ENCODE measurements at places on chromosomes 11 and 22. TPM values are rescaled to one million over a fixed set of nuclear protein-coding genes. Genes with fewer than 3 reads are reported as not detected.
A peak's percentile ranks its signal among the peaks of the same experiment; 100 is the strongest.

DNA sequence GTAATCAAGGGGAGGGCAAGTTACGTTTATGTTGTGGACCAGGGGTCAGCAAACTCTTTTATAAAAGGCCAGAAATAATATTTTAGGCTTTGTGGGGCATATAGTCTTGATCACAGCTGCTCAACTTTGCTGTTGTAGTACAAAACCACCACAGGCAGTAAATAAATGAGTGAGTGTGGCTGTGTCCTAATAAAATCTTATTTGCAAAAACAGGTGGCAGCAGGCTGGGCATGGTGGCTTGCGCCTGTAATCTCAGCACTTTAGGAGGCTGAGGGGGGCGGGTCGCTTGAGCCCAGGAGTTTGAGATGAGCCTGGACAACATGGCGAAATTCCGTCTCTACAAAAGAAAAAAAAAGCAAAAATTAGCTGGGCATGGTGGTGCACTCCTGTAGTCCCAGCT, 57.9 kb upstream of the NUP160 start:
- peak overlapping the region; percentile 95 for H3K27ac ChIP-seq
- no peaks in the 10 kb centered on the region for H3K36me3 ChIP-seq
- no peaks in the 10 kb centered on the region for H3K27me3 ChIP-seq

GRCh38 chr11:67440229-67441097, 2.8 kb downstream of the CORO1B start:
- H3K27ac ChIP-seq = no peak overlapping the region
- H3K4me3 ChIP-seq = no peak overlapping the region
- H3K27me3 ChIP-seq = no peaks in the 10 kb centered on the region
- peaks cover 6% of the 10 kb centered on the region for H3K4me1 ChIP-seq
- DNase-seq = no peak
- H3K36me3 ChIP-seq = peaks cover 27% of the 10 kb centered on the region

- H3K4me3 ChIP-seq = no peak overlapping the region
- no peaks in the 10 kb centered on the region for H3K27me3 ChIP-seq
- no peak overlapping the region for H3K27ac ChIP-seq
- DNase-seq = no peak
These were observed 127.1 kb upstream of the ANO3 start for GRCh38 chr11:26204839-26205238.

- H3K27me3 ChIP-seq = no peaks in the 10 kb centered on the region
- H3K36me3 ChIP-seq = peaks cover 40% of the 10 kb centered on the region
- DNase-seq = no peak
- H3K4me3 ChIP-seq = no peak overlapping the region
These were observed 30.4 kb downstream of the SHANK3 start for GRCh38 chr22:50702821-50703725.

DNA sequence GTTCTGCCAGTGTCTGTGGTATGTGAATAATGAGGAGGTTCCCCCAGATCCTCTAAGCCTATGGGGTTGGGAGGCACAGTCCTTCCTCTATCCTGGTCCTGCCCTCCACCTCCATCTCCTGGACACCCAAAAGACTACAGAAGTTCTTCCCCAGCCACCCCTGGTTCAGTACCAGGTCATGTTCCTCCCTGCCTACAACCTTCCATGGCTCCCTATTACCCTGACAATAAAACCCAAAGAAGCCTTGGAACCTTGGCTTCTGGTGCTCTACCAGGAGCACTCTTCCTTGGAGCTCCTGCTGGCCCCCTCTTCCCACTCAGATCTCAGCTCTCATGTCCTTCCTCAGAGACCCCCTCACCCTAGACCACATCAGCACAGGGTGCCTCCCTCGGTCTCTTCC, 12.9 kb downstream of the TRPM5 start:
- H3K36me3 ChIP-seq = no peaks in the 10 kb centered on the region
- no peak overlapping the region for H3K27ac ChIP-seq
- H3K4me1 ChIP-seq = no peaks in the 10 kb centered on the region
- no peak overlapping the region for H3K4me3 ChIP-seq

DNA sequence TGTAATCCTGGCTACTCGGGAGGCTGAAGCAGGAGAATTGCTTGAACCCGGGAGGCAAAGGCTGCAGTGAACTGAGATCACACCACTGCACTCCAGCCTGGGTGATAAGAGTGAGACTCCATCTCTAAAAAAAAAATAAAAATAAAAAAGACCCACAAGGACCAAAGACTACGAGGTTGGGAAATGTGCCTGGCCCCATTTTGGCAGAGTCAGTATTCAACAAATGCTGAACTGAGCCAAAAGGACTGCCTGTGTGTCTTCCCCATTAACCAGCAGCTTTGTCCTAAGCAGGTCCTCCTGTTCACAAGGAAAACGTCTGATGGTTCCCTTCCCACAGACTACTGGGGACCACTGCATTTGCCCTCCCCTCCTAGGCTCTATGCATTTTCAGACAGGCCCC, 27.6 kb downstream of the ADORA2A start:
- DNase-seq = no peak
- no peak overlapping the region for H3K27ac ChIP-seq
- H3K27me3 ChIP-seq = no peaks in the 10 kb centered on the region
- H3K4me3 ChIP-seq = no peak overlapping the region
- peaks cover 33% of the 10 kb centered on the region for H3K4me1 ChIP-seq

GRCh38 chr11:66142370-66143263, 72.5 kb downstream of the PACS1 start:
- H3K4me3 ChIP-seq = no peak overlapping the region
- H3K27ac ChIP-seq = no peak overlapping the region
- H3K36me3 ChIP-seq = no peaks in the 10 kb centered on the region

DNA sequence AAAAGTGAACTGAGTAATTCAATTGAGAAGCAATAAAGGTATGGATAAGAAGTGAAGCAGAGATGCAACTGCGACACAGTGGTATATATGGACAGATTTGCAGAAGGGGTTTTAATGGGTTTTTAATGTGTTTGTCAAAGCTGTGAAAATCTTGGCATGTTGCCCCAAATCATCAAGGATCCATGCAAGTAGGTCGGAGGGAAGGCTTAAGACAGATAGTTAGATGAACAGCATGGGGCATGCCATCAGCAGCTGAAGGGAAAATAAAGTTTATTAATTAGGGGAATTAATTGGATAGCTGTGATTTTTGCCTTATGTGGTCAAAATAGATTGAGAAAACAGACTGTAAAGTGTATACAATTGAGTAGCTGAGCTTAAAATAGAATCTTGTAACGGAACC, 840.1 kb downstream of the JRKL start:
- no peaks in the 10 kb centered on the region for H3K4me1 ChIP-seq
- H3K4me3 ChIP-seq = no peak overlapping the region
- H3K27ac ChIP-seq = no peak overlapping the region
- H3K36me3 ChIP-seq = no peaks in the 10 kb centered on the region
- H3K27me3 ChIP-seq = no peaks in the 10 kb centered on the region
- no peak for DNase-seq

GRCh38 chr22:45845076-45845487, 131.9 kb downstream of the WNT7B start:
- H3K27ac ChIP-seq = no peak overlapping the region
- no peaks in the 10 kb centered on the region for H3K27me3 ChIP-seq
- no peak overlapping the region for H3K4me3 ChIP-seq

DNA sequence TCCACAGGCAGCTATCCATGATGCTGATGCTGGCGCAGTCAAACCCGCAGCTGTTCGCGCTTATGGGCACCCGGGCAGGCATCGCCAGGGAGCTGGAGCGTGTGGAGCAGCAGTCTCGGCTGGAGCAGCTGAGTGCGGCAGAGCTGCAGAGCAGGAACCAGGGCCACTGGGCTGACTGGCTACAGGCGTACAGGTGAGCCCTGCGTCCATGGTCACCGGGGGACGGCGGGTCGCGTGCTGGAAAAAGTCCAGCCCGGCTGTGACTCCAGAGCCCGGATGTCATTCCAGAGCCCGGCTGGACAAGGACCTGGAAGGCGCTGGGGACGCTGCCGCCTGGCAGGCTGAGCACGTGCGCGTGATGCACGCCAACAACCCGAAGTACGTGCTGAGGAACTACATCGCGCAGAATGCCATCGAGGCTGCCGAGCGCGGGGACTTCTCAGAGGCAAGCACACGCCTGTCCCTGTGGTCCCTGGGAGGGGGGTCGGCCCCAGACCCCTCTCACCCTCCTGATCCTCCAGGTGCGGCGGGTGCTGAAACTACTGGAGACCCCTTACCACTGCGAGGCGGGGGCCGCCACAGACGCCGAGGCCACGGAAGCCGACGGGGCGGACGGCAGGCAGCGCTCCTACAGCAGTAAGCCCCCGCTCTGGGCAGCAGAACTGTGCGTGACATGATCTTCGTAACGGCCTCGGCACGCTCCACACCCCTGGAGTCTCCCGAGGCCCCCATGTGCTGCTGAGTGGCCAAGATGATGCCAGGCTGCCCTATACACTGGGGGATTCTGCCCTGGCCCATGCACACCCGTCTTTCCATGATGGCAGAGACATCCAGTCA, 16.1 kb downstream of the SELENOO start:
- H3K27me3 ChIP-seq = no peaks in the 10 kb centered on the region
- no peak for DNase-seq
- no peak overlapping the region for H3K27ac ChIP-seq
- H3K4me3 ChIP-seq = no peak overlapping the region

GRCh38 chr11:12827929-12828812, 153.9 kb downstream of the TEAD1 start:
- H3K27ac ChIP-seq = peak overlapping the region; percentile 52
- H3K4me1 ChIP-seq = peaks cover 43% of the 10 kb centered on the region
- H3K27me3 ChIP-seq = no peaks in the 10 kb centered on the region
- DNase-seq = peak; percentile 91

DNA sequence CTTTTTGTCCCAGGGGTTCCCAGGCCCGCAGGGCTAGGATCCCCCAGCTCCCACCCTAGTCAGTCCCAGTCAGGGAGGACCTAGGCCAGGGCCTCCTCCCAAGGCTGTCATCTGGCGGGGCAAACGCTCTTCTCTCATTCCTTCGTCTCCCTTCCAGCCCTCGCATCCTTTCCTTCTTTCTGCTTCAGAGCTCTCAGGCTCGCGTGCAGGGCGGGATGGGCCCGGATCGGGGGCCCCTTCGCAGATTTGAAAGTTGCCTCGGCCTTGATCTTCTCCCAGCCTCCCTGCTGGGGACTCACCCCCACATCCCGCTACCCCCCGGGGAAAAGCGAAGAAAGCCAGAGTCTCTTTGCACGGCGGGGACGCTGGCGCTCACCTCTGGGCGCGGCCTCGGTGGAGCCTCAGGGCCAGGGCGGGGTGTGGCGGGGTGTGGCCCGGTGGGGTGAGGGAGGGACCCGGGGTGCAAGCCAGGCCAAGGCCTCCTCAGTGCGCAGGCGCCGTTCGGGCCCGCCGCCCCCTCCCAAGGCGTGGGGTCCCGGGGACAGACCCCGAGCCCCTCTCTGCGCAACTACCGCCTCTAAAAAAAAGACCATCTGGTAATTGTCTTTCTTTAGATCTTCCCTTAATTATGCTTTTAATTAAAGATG, 14.8 kb upstream of the PAX6 start:
- no peak overlapping the region for H3K4me3 ChIP-seq
- no peak overlapping the region for H3K27ac ChIP-seq
- H3K4me1 ChIP-seq = peaks cover 3% of the 10 kb centered on the region
- peaks cover 100% of the 10 kb centered on the region for H3K27me3 ChIP-seq

DNA sequence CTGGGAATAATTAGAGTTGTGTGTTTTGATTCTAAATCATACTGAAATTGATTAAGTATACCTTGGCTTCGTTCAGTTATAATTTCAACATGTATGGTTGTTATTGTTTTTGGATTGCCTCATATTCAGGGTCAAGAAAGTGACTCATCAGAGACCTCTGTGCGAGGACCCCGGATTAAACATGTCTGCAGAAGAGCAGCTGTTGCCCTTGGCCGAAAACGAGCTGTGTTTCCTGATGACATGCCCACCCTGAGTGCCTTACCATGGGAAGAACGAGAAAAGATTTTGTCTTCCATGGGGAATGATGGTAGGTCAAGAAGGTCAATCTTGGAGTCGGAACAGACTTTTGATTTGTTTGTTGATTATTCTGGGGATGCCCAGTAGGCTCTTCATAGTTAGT, 40.4 kb downstream of the KMT2A start:
- no peaks in the 10 kb centered on the region for H3K4me1 ChIP-seq
- no peak overlapping the region for H3K4me3 ChIP-seq
- peaks cover 28% of the 10 kb centered on the region for H3K36me3 ChIP-seq
- no peaks in the 10 kb centered on the region for H3K27me3 ChIP-seq
- no peak for DNase-seq

GRCh38 chr11:43832536-43832935, 48.1 kb upstream of the ALKBH3 start:
- H3K27me3 ChIP-seq = no peaks in the 10 kb centered on the region
- no peak for DNase-seq
- no peak overlapping the region for H3K27ac ChIP-seq
- H3K4me1 ChIP-seq = peaks cover 15% of the 10 kb centered on the region

GRCh38 chr11:126719740-126720139, 280.8 kb downstream of the KIRREL3 start:
- no peak overlapping the region for H3K27ac ChIP-seq
- no peaks in the 10 kb centered on the region for H3K4me1 ChIP-seq
- DNase-seq = no peak
- H3K36me3 ChIP-seq = no peaks in the 10 kb centered on the region

DNA sequence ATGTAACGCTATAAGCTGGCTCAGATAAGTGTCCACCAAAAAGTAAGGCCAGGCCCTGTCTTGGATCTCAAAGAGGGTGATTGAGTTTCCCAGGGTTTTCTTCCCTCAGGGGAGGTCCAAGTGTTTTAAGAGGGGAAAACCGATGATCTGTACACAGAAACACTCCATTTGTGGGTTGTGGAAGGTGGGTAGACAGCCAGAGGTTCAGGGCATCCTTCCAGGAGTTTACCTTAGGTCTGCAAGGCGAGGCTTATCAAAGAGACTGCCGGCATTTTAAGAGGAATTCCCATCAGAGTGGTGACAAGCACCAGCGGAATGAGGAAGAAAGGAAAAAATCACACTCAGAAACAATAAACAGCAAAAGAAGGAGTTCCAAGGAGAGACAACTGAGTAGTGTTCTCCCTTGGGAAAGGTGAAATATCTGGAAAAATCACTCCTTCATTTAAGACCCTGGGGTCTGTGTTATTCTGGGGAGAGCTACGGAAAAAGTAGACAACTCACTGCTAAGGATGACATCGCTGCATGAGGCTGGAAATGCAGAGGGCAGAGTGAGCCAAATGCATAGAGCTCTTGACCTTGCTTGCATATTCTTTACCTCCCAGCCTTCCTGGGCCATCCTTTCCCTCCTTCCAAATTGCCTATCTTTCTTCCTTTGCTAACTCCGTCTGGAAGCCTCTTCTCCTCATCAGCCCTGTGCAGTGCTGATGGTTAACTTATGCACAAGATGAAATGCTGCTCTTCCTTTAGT, 22.1 kb upstream of the MMP7 start:
- no peaks in the 10 kb centered on the region for H3K4me1 ChIP-seq
- no peak for DNase-seq
- H3K27ac ChIP-seq = no peak overlapping the region
- H3K27me3 ChIP-seq = no peaks in the 10 kb centered on the region

The KCNQ1 gene
- total RNA-seq = 0.09 TPM

The BDNF gene
- 2.6 TPM for total RNA-seq

The NXPE1 gene
- not detected for total RNA-seq

The GLYATL2 gene
- total RNA-seq = not detected

The FGF19 gene
- total RNA-seq = not detected

The TKFC gene
- 30.8 TPM for total RNA-seq

The STX3 gene
- total RNA-seq = 45.5 TPM

The ABCC8 gene
- total RNA-seq = not detected

The ISX gene
- total RNA-seq = not detected

All from endothelial cell of umbilical vein (primary cell).